Left forelimb (tissue), 1 donor: ENCODE measurements at places on chromosomes 12 and 14.

GRCh38 chr14:45947830-45948229 lies 694.8 kb upstream of the MIS18BP1 start:
- DNase-seq, result no peak

DNA sequence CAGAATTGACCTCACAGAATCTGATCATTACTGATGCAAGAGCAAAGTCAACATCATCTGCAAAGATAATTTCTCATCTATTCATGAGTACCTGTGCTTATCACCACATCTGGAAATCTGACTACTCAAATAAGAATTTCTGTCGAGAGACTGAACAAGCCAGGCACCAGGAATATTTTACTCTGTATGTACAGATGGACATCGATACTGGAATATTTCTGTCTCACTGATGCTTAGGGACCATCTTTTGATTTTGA lies 105.2 kb downstream of the BICD1 start:
- no peak for DNase-seq

DNA sequence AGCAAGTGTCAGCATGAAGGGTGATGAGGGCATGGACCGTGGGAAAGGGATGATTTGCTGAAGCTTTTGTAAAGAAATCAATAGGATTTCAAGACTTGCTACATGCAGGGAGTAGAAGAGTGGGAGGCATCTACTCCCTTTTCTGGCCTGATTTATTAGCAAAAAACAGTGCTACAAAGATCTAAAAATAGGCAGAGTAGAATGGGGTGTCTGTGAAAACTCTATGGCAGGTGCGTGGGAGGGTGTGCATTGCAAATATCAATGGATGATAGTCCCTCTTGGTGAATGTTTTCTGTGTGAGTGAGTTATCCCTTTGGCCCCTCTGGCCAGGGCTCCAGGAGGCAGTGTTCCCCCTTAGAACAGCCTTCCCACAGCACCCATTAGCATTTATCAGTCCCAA lies 139.0 kb downstream of the SMOC1 start:
- DNase-seq, result no peak

- peak; percentile 70 for DNase-seq
These were observed 12.4 kb upstream of the ITGB7 start for GRCh38 chr12:53219292-53219955.

GRCh38 chr12:110340706-110341105 lies 59.7 kb downstream of the ATP2A2 start:
- DNase-seq, result no peak
